Germinal center (tissue), 1 donor: ENCODE measurements at places on chromosomes 13 and 19.

GRCh38 chr19:11446652-11447301 is 11.3 kb downstream of the PRKCSH start:
- DNase-seq = peak; percentile 70

- DNase-seq = no peak
These were observed 4.9 kb downstream of the SULT2B1 start for GRCh38 chr19:48556825-48557224.

DNA sequence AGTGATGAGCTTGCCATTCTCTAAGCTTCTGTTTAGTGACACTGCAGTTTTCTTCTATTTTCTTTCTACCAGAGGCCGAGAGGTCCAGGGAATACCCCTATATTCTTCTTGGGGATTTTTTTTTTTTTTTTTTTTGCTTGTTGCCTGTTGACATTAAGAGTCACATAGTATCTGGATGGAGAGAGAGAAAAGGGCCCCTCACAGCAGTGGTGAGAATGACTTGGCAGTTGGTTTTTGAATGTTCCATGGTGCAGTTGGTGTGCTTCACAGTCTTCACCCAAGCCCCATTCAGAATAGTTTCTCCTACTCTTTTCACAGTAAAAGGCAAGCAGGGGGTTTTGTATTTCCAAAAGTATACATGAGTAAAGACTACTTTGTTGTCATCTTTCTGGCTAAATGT is 577.9 kb downstream of the LMO7 start:
- no peak for DNase-seq

DNA sequence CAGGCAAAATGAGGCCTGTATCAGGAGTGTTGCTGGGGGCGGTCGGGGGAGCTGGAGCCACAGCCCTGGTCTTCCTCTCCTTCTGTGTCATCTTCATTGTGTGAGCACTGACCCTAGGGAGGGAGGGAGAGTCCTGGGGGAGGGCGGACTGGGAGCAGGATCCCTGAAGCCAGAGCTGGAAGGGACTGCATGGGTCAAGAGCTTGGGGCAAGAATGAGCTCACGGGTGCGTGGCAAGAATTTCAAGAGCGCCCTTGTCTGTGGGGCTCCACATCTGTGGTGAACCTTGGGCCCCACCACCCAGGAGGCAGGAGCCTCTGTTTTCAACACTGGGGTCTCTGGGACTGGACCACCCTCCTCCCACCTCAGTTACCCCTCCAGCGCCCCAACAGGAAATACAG is 4.7 kb downstream of the SIGLEC7 start:
- DNase-seq = no peak

DNA sequence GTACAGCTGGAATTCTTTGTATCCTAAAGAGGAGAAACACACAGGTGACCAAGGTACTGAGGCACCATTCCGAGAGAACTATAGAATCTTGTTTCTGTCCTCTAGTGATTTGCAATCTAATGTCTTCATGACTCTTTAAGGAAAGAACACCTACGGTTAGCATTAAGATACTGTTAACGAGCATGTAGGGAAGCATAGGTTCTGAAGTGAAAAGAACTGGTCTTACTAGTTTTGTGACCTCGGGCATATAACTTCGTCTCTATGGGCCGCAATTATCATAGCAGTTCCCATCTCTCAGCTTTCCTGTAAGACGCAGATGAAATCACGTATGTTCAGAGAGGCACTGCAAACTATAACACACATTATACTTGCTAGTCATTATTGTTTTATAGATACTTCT is 193.0 kb upstream of the NBEA start:
- DNase-seq = no peak

DNA sequence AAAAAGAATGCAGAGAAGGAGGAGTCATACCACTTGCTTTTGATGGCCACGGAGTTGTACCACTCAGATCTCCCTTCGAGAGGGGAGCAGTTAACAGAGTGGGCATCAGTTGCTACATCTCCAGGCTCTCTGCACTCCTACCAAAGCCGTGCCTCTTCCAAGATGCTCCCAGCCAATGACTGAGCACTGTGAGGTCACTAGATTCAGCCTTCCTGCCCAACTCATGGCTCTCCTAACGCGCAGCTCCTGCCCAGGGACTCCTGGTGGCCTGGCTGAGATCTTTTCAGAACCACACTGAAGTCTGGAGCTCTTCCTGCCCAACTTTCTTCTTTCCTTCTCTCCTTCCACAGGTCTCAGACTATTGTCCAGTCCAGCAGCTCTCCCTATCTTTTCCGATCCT is 66.7 kb downstream of the LHFPL6 start:
- no peak for DNase-seq

DNA sequence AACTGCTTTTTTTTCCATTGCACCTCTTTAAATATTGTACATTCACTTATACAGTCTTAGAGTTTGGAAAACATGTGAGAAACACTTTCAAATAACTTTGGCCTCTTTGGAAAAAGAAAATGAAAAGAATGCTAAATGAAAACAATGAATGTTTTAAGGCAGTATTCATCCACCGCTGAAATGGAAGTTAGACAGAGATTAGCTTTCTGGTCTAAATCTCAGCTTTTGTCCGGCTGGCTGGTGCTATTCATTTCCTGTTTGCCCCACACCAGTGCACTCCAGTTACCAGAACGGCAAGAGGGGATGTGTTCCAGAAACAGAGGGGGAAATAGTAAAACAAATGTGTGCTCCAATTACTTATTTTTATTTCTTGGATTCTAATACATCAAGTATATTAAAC is 1201.3 kb downstream of the EFNB2 start:
- no peak for DNase-seq

GRCh38 chr19:14218620-14219330 is 12.8 kb upstream of the ADGRL1 start:
- DNase-seq = no peak

- no peak for DNase-seq
These were observed 18.0 kb downstream of the ZC3H4 start for GRCh38 chr19:47095476-47096099.

DNA sequence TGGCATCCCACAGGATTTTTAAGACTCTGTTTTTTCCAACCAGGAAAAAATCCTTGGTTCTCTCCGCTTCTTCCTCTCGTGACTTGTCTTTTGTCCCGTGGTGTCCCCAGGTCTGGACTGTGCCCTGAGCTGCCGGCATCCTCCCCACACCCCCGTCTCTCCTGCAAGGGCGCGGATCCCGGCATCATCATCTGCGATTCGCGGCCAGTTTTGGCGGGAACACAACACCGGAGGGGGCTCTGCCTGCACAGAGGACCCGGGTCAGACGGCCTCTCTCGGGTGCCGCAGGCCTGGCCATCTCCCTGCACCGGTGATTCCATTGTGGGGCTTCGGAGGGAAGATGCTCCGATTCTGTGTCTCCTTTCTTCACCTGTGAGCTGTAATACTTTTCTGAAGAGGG is 18.8 kb upstream of the GAS6 start:
- DNase-seq = no peak

GRCh38 chr13:101149735-101150384 is 266.4 kb downstream of the NALCN start:
- DNase-seq = no peak

DNA sequence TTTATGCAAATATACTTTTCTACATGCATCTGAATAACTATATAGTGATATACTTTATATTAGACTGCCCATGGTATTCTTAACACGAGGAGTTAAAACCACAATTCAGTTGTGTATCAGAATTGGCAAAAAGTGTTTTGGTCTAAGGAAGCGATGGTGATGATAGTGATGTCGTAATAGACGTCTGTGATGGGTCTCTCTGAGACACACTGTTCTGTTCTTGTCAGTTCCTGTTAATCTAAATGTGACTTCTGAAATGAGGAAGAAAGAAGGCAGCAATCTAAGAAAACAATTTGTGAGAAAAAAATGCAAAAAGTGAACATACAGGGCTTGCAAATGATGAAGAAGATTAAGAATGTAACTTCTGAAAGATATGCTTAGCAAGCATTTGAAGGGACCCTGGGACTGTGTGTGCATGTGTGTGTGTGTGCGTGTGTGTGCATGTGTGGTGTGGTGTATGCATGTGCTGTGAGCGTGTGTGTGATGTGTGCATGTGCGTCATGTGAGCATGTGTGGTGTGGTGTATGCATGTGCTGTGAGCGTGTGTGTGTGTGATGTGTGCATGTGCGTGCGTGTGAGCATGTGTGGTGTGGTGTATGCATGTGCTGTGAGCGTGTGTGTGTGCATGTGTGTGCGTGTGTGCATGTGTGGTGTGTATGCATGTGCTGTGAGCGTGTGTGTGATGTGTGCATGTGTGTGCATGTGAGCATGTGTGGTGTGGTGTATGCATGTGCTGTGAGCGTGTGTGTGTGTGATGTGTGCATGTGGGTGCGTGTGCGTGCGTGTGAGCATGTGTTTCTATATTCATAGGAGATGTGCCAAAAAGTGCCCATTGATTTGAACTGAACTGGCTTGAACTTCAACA is 131.8 kb downstream of the IRS2 start:
- DNase-seq = no peak

DNA sequence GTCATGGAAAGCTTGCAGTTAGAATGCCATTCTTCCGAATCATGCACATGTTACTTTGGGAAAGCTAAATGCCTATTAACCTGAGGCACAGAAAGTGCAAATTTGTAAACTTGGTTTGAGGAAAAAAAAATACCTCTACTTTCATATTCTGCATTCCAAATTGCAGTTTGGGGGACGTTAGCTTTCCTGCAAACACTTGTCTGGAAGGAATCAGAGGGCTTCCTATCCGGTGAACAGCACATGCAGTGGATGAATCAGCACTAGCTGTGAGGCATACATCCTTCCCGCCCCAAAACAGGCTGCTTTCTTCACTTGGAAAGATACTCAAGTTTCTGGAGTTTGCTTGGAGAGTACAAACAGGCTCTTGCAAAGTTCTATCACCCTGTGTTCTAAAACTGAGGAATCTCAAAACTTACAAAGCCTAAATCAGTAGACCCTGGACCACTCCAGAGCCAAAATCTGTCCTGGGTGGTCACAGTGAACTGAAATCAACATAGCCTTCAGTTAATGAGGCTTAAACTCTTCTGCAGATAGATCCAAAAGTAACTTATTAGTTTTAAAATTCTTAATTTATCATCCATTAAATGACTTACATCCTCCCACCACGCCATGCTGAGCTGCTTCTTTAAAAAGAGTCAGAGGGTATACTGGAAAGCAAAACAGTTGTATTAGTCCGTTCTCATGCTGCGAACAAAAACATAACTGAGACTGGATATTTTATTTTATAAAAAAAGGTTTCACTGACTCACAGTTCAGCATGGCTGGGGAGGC is 802.3 kb upstream of the ARGLU1 start:
- DNase-seq = no peak

- no peak for DNase-seq
These were observed 26.8 kb upstream of the ALOX5AP start for GRCh38 chr13:30708541-30708940.

DNA sequence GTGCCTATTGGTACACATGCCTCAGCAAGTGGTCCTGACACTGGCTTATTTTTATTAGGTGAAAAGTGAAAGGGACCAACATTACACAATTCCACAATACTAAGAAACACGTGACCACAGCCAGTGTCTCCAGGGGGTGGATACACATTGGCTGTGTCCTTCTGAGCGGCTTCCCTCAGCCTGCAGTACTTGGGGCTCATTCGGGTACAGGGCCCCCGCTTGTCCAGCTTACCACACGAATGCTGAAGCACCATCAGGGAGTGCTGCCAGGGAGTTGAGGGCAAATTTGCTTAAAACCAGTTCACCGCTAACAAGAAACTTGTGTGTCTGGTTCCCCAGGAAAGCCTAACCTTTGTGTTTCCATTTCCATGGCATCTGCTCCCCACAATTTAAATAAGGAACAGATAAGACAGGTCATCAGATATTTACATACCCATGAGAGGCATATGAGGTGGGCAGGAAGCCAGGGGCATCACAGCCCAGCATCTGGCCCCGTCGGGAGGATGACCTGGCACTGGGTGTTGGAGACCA is 23.3 kb downstream of the PBX4 start:
- peak; percentile 29 for DNase-seq

DNA sequence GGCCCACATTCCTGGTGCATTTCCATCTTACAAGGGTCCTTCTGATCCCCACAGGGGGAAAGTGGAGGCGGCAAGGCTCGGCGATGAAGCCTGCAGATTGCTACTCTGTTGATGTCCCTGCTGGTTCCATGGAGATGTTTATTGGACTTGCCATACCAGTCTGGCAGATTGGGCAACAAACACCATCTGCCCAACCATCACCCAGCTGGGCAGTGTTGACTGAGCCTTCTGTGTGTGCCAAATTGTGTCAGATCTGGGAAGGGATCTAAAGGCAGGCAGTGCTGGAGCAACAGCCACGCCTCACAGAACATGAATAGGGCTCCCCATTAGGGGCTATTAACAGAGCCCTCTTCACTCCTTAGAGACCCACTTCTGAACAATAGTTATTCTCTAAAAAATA is 35.0 kb downstream of the FLT1 start:
- no peak for DNase-seq

- no peak for DNase-seq
These were observed 610 bp downstream of the ZNF791 start for GRCh38 chr19:12611361-12611699.

DNA sequence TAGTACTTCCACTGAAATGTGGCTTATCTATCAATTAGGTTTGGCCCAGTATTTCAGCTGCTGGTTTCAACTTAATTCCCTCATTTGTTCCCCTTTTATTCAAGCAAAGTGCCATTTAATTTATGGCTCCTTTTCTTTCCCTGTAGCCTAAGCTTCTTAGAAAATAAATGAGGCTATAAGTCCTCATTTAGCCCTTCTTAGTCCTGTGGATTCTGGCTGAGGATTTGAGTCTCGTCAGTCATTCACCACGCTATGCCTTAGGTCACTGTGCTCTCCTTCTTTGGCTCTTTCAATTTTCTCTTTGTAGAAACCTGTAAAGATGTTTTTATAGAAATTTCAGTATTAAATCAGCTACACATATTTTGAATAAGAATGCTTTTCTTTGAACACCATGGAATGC is 579.1 kb downstream of the GPC6 start:
- DNase-seq = no peak

GRCh38 chr13:99572921-99573320 is 71.6 kb downstream of the TM9SF2 start:
- no peak for DNase-seq

GRCh38 chr13:106623799-106624460 is 56.0 kb upstream of the ARGLU1 start:
- DNase-seq = no peak

DNA sequence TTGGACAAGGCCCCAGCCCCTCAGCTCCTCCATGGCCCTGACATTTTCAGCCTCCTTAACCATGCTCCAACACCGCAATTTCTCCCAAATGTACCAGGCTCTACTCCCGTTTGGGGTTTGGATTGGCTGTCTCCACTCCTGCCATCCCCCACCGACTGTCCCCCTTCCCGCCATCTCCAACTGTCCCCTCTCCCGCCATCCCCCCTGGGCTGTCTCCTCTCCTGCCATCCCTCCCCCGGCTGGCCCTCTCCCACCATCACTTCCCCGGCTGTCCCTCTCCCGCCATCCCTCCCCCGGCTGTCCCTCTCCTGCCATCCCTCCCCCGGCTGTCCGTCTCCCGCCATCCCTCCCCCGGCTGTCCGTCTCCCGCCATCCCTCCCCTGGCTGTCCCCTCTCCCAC is 5.4 kb downstream of the BCAT2 start:
- DNase-seq = no peak

GRCh38 chr19:2345794-2346663 is 14.0 kb upstream of the TMPRSS9 start:
- DNase-seq = no peak
